Stimulated activated CD8-positive, alpha-beta memory T cell treated with anti-CD3 and anti-CD28 coated beads, Interleukin-2, amount 100 ng/mL, for 48 hours (primary cell): ENCODE measurements at places on chromosomes 2 and 18.
A peak's percentile ranks its signal among the peaks of the same experiment; 100 is the strongest.

- no peak for DNase-seq
These were observed 335.1 kb downstream of the METTL4 start for GRCh38 chr18:2236232-2236631.

DNA sequence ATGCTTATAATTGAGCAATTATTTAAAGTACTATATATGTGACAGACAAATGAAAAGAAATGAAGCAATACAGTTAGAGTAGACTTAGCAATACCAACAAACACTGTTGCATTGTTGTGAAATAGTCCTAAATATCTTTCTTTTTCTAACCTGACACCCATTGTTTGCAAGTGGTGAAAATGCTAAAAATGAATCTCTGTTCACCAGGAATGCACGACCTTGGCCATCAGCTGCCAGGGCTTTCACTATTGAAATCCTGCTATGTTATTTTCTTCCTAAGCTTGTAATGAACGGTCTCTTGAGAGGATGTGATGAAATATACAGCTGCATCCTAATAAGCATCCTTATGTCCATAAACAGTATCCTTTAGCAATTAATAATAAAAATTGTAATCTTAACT is 136.2 kb upstream of the MGAT5 start:
- no peak for DNase-seq

DNA sequence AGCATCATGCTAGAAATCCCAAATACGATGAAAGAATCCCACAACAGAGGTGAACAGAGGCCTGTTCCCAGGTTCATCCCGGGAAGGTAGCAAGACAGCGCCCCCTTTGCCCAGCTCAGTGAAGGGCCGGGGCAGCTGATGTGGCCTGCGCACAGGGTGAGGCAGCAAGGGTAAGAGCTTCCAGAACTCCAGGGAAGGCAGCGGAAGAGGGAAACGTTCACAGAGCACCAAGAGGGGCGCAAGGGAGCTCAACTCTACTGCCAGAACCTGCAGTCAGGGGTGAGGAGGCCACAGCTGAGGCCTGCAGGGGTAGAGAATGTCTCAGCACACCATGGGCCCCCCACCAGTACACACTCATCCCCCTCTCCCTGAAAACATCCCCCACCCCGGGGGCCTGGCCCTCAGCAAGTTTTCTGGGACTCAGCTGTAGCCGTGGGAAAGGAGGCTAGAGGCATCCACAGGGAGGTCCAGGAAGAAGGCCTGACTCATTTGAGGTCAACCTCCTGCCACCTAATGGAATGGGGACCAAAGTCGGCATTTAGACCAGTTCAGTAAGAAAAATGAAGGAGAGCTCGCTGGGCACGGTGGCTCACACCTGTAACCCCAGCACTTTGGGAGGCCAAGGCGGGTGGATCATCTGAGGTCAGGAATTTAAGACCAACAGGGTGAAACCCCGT is 95.6 kb upstream of the ASAP2 start:
- DNase-seq: no peak

DNA sequence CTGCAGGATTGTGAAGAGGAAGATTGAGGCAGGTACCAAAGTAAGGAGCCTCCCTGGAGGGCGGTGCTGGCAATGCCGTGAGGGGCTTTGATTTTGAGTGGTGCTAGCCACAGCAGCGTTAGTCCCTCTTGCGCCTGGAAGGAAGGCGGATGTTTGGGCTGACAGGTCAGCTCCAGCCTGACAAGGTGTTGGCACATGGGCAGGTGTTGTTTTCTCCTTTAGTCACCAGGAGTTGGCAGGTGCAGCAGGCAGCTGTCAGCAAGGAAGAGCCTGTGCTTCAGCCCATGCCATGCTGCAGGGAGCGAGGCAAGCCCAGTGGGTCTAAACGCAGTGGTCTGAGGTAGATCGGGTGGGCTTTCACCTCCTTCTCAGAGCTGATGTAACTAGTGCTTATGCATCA is 8.5 kb downstream of the SEC11C start:
- DNase-seq: no peak

DNA sequence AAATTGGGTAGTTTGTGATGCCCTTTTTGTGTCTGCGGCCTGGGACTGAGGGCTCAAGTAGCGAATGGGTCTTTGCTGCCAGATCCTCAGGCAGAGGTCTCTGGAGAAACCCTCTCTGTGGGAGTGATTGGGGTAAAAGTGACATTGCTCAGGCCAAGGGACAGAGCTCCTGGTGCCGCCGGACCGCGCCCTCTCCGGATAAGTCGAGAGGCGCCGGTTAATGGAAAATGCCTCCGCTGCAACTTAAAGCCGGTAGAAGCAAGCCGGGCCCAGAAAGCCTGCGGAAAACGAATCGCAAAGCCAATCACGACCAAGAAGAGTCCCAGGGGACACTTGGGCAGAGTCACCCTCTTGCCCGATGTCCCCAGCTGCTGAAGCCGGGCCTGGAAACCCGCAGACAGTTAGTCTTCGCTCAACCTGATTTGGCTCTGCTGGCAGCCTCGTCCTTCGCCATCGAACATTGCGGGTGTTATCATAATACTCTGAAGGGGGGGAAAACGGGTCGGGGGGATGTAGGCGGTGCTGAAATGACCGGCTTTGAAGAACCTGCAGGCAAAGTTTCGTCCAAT is 352 bp upstream of the HOXD12 start:
- no peak for DNase-seq

DNA sequence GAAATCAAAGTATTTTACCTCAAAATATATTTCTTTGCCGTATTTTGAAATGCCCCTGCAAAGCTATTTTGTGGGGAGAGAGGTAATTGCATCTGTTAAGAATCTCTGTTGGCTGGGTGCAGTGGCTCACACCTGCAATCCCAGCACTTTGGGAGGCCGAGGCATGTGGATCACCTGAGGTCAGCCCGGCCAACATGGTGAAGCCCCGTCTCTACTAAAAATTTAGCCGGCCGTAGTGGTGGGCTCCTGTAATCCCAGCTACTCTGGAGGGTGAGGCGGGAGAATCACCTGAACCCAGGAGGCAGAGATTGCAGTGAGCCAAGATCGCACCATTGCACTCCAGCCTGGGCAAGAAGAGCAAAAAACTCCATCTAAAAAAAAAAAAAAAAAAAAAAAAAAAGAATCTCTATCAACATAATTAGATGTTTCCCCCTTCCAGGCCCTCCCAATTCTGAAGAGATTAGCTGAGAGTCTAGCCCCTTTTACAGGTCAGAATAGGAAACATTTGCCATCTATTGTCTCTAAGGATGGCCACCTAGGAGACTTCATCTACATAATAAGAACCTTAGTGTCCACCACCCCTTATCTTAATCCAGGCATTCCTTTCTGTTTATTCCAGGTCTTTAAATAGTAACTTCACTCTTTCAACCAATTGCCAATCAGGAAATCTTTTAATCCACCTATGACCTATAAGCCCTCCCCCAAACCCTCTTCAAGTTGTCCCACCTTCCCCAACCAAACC is 3.5 kb upstream of the TRAPPC8 start:
- DNase-seq: no peak

- DNase-seq: no peak
These were observed 156.7 kb downstream of the EXOC6B start for GRCh38 chr2:72669121-72669520.

DNA sequence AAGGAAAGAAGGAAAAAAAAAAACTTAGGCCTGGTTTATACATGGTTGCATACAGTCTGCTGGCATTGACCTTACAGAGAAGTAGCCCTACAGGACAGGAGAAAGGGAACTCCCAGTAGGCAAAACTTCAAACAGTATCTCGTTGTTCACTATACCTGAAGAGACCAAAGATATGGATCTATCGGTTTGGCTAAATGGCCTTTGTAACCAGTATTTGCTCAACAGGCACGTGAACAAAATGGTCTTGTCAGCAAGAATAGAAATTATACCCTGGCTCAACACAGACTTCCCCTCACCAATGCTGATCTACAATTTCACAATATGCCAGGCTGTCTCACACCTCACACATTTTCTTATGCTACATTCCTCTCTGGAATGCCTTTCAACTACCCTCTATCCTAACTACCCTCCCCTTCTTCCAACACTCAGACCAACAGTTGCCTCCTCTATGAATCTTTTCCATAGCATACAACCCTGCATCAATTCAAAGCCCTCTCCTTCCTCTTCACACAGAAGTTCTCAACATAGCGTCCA is 13.7 kb downstream of the HYCC2 start:
- no peak for DNase-seq

DNA sequence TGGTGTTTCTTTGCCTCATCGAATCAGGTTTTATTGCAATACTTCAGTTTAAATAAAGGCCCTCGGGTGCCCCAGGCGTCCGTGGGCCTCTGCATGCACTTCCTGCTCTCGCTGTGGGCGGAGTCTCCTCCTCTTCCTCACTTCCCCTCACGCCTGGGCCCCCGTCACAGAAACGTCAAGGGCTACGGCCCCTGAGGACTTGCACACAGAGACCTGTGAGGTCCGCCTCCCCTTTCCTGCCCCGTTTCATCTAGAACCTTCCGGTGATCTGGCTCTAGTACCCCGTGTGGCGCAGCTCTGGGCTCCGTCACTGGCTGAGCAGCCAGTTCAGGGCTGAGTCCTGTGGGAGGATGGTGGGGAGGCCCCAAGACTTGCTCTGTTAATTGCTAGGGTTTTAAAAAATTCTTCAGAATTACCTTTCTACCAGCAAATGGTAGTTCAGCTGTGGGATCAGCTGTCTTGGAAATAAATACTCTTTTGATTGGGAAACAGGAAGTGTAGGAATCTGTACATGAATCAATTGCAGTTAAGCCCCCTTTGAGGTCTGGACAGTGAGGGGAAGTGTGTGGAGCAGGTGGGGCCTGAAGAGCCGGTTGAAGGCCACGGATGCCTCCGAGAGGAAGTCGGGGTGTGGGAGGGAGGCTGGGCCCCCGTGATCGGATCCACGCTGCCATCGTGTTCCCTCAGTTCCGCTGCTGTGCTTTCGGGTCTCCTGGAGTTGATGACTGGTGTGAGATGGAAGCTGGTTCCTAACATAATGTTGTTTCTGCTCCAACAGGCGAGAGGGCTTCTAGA is 10.2 kb downstream of the NFATC1 start:
- peak; percentile 79 for DNase-seq
